ENCODE measurements at places on chromosomes 5 and 9.
A peak's percentile ranks its signal among the peaks of the same experiment; 100 is the strongest.

DNA sequence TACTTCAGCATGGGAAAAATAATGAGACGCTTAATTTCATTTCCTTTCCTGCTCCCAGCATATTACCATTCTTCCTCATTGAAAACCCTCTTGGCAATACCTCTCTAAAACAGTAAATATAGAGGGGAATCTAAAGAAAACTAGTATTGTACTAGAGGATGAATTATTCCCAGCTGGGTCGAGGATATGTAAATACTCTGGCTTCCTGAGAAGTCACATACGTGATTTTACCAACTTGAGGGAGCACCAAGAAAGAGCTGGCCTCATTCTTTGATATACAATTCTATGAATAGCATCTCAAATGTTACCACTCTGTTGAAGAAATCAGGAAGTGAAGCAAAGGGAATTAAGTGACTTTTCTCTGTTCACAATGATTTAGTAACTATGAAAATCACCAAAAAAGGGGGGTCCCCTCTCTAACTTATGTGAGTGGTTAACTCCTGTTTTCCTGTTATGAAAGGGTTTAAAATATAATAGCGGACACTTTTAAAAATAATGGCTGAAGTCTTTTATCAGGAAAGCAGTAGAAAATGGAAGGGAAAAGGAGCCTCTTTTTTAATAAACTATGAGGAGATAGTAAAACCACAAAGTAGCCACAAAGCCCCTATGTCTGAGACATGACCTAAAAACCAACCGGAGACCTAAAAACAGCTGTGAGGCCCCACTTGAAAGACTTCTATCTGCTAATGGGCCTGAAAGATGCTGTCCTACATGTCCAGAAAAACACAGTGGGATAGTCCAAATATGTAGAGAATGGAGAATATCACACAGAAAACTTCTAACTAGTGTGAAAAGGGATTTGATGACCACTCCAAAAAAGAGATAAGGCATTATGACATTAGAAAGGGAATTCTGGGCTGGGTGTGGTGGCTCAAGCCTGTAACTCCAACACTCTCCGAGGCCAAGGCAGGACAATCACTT is 42.6 kb downstream of the LPAR1 start:
- no peak for DNase-seq

- peak; percentile 31 for DNase-seq
Measured at GRCh38 chr9:101601904-101602765, 7.4 kb upstream of the PPP3R2 start.

DNA sequence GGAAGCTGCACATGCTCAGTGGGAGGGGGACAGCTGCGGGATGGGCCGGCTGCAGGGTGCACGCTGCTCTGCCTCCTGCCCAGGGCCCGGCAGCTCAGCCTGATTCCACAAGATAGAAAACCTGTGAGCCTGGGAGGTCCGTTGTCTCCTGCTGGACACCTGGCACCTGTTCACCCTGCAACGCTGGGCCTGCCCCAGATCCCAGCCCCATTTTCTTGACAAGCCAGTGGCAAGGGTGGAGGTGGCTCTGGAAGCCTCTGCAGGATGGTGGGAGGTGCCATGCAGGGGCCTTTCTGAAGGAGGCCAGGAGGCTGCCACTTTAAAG is 68.1 kb upstream of the RNF130 start:
- no peak for DNase-seq

DNA sequence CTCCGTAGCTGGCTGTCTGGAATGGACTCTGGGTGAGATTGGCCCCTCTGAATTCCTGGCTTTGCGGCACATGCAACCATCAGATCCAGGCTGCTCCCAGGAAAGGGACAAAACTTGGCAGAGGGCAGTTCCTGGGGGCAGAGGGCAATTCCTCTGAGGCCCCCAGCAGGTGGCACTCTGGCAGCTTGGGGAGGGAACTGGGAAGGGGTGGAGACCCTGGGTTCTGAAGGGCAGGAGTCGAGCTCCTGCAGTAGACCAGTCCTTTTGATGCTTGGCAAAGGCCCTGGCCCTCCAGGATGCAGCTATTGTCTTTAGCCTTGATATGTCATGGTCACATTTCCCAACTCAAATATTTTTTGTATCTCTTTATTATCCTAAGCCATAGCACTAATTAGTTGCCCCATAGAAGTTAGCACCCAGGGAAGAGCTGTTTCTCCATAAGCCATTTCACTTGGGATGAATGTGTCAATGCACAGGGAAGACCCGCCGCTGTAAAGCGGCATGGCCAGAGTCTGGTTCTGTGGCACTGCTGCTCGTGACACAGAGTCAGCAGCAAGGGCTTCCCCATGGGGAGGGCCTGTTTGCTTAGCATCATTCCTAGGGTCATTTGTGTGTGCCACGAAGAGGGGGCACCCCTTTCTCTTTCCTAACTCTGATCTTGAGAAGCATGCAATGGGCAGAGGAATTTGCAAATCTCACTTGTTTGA is 51.2 kb upstream of the CDK20 start:
- no peak for DNase-seq

DNA sequence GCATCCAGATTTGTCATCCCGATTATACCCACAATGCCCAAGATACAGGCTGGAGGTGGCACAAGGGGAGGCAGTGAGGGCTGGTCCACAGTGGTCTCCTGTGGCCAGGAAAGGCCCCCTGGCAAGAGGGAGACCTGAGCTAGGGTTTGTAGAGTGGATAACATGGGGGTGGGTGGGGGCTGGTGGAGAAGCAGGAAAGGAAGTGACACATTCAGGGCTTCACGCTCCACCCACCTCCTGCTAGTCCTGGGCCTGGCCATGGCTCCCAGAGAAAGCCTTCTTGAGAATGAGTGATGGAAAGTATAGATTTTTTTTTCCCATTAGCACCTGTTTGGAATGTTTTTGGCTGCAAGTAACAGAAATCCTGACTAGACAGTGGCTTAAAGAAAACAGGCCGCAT is 81.3 kb downstream of the ANKRD33B start:
- DNase-seq, result no peak

GRCh38 chr5:71892641-71893365 is 173.7 kb downstream of the CARTPT start:
- no peak for DNase-seq

- DNase-seq, result no peak
Measured at GRCh38 chr9:85202596-85202995, 533.1 kb downstream of the NTRK2 start.
